ENCODE measurements at places on chromosomes 7 and 10.

DNA sequence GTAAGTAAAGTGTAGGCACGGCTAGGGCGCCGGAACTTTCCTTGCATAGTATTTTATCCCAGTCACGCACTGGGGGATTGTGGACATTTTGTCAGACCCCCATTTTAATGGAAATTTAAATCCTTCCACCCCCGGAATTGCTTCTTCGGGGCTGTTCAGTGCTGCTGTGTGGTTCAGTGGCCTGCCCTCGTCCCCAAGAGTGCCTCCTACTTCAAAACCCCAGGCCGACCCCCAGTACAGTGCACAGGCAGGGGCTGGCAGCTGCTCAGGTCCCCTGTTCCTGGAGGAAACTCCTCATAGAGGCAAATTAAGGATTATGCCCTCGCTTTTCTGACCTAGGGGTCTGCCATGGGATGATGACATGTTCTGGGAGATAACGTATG is 94.5 kb downstream of the PTPRE start:
- no peak for DNase-seq

- DNase-seq: no peak
Measured at GRCh38 chr7:66335318-66335717, 130.2 kb downstream of the TPST1 start.

DNA sequence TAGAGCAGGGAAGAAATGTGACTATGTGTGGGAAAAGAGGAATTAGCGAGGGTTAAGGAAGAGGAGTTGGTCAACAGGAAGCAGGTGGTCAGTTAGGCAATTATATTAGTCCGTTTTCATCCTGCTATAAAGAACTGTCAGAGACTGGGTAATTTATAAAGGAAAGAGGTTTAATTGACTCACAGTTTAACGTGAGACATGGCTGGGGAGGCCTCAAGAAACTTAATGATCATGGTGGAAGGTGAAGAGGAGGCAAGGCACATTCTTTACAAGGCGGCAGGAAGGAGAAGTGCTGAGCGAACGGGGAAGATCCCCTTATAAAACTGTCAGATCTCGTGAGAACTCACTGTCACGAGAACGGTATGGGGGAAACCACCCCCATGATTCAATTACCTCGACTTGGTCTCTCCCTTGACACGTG is 35.0 kb downstream of the RAMP3 start:
- DNase-seq: no peak

GRCh38 chr7:32516551-32517100 is 21.3 kb downstream of the AVL9 start:
- no peak for DNase-seq

- no peak for DNase-seq
Measured at GRCh38 chr10:124530816-124531215, 69.2 kb downstream of the LHPP start.

DNA sequence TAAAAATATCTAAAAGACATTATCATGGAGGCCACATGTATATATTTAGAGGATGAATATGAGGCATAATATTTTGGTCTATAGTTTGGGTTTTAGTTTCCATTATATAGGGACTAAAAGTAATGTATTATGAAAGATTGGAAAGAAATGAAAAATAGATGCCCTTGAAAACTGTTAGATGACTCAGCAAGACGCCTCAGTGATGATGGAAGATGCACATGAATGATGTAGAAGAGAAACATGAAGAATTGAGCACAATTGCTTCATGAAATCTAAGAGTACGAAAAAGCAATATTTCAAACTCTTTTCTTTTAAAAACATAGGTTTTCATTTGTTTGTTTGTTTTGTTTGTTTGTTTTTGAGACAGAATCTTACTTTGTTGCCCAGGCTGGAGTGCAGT is 89.8 kb downstream of the ARL4A start:
- DNase-seq: no peak

- DNase-seq: no peak
Measured at GRCh38 chr7:91796122-91796521, 84.4 kb downstream of the MTERF1 start.

DNA sequence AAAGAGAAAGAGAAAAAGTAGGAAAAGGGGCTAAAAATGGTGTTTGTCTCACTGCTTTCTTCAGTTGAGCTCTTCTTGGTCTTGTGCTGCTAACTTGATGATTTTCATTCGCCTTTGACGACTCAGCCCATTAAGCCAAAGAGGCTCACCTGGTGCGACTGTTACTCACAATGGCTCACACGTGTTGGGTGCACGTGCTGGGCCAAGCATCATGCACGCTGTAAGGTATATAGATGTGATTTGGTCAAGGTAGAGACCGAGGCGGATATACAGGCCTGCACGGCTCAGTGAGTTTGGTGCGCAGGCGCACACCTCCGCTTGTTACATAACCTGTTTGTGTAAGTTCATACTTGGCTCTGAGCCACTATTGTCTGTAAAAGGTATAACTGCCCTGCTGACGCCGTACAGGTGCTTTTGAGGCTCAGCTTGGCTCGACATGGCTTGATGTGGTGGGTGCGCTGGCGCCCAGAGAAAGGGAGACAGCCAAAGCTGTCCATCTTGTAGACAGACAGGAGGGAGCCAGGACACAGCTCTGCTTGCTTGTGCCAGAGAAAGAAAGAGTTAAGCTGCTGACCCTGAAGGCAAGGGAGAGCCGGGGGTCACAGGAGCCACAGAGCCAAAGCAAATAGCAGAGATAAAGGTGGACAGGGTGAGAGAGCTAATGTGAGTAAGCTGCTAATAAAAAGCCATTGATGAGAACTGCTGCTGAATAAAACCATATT is 33.6 kb downstream of the ANKRD16 start:
- DNase-seq: no peak

GRCh38 chr7:111499027-111499426 is 63.3 kb downstream of the IMMP2L start:
- DNase-seq: peak; percentile 95

DNA sequence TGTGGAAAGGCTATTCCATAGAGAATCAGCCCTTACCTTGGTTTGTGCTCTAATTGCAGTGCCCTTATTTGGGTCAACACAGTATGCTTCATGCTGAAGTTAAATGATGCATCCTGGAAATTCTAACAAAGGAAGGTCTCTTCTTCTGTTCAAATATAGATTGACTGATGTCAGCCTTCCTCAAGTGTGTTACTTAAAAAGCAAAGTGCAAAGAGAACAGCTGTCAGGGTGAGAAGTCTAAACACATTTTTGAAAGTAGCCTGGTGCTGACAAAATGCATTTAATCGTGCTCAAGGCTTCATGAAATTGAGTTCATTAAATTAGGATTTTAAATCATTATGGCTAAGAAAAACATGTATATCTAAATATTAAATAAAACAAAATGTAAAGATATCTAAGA is 19.5 kb downstream of the AGR2 start:
- DNase-seq: no peak

DNA sequence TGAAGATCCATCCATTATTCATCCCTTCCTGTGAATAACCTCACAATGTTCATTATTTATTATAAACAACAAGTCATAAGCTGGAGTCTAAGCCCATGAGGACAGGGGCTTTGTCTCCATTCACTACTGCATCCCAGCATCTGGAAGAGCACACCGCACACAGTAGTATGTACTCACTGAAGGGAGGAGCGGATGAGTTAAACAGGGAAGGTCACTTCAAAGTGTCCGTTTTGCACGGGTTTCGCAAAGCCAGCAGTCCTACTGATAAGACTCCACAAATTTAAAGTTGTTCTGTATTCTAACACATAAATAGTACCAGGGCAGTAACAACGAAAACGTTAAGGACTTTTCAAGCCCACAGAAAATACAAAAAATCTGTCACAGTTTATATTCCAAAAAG is 167.9 kb downstream of the PARD3 start:
- DNase-seq: no peak

- DNase-seq: no peak
Measured at GRCh38 chr10:95303535-95303934, 12.7 kb upstream of the PDLIM1 start.

- no peak for DNase-seq
Measured at GRCh38 chr7:134710854-134711624, 64.4 kb downstream of the BPGM start.

GRCh38 chr10:95907456-95908253 is at the start of gene CC2D2B:
Gene CC2D2B (plus strand): TSS chr10:95907975. CDS start chr10:95911324, 3,349 bp downstream.
- DNase-seq: peak; percentile 92
